HL-60 (cell line): ENCODE measurements at places on chromosomes 5 and 9.

- DNase-seq = no peak
These were observed 358.2 kb upstream of the PTGER4 start for GRCh38 chr5:40321514-40321913.

- DNase-seq = no peak
These were observed 30.7 kb downstream of the TERT start for GRCh38 chr5:1264211-1264610.

DNA sequence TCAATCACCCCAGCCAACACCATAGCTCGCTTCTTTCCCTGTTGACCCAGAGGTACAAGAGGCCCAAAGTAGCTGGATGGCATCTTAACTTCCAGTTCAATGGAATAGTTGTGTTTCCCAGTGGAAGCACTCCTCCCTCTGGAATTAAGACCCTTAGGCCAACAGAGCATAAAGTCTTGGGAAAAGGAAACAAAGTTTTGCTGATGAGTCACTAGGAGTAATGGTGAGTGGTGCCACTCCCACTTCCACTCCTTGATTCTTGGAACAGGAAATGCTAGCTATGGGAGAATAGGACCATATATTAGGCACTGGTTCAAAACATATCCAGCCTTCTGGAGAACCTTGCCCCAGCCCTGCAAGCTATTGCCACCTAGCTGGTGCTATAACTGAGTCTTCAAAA is 44.7 kb upstream of the LMX1B start:
- DNase-seq = no peak

- no peak for DNase-seq
These were observed 115.2 kb upstream of the RAPGEF1 start for GRCh38 chr9:131854896-131855613.

DNA sequence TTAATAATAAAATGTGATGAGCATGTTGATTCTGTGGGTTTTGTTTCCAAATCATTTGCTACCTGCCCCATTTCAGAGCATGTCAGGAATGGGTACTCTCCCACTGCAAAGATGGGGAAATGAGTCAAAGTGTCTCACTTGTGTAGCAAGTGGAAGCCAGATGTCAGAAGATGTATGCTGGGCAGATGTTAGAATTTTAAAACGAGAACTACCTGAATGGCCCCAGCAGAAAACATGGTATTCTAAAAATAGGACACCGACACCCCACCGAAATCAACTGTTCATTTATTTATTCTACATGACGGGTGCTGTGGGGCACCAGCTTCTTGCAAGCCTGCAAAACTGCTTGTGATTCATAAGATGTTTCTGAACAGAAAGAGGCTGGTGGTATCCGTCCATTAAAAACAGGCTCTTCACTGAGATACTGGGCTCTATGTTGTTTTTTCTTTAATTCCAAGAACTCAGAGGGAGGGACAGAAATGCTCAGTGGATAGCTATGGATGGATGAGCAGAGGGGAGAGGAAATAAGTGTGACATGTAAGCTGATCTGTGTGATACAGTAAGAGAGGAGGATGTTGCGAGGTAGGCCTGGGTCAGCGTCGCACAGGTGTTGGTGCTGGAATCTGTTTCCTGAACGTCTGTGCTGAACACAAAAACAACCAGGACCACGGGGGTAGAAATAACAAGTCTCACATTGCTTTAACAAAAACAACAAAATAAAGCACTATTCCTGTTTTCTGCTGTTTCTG is 157.2 kb downstream of the EFNA5 start:
- no peak for DNase-seq

DNA sequence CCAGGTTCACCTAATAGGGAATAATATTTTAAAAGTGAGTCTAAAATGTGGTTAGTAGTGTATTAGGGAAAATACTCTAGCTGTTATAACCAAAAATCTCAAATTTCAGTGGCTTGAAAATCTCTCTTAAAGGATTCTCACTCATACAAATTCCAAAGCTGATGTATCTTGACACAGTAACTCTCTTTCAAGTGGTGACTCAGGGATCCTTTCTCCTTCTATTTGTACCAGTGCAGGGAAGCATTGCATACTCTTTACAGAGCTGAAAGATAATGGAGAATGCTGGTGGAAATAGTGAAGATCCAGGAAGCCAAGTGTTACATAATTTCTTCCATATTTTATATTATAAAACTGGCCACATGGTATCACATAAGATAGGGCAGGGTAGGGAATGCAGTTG is 560.2 kb upstream of the CDH9 start:
- no peak for DNase-seq

GRCh38 chr5:124591583-124591982 is 154.9 kb downstream of the ZNF608 start:
- no peak for DNase-seq
